Left renal pelvis (tissue), 4 donors: ENCODE measurements at places on chromosomes 5 and 9. TPM values are rescaled to one million over a fixed set of nuclear protein-coding genes. Genes with fewer than 3 reads are reported as not detected.

DNA sequence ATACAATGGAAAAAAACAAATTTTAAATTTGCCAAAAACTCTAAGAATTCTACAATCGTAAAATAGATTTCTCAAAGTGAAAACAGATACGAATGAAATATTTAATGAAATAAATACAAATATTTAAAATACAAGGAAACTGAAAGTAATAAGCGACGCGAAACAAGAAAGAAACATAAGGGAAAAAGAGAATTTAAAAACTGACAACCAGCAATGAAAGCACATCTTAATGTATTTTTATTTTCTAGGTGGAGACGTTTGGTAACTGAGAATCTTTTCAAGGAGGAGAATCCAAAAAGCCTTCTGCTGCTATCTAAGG, 1.0 kb downstream of the ANXA2R start:
- DNase-seq = no peak

GRCh38 chr5:15577132-15577531, 77.2 kb downstream of the FBXL7 start:
- no peak for DNase-seq

- DNase-seq = no peak
Measured at GRCh38 chr5:151030056-151030336, 9.6 kb downstream of the GPX3 start.

- no peak for DNase-seq
Measured at GRCh38 chr5:117955831-117956230, 1032.5 kb downstream of the DTWD2 start.

DNA sequence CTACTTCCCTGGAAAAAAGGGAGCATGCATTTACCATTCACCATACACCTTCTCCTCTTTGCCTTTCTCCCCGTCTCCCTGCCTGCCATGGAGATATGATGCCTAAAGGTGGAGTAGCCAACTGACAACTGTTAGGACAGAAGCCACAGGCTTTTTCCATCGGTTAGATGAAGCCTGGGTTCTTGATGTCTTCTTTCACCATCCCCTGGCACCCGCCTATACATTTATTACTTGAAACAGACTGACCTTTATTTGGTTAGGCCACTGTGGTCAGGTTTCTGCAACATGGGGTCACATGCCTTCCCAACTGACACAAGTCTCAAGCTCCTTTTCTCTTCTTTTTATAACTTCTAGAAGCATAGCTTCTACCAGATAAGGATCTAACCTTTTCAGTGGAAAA, 7.1 kb downstream of the LCP2 start:
- DNase-seq = no peak

DNA sequence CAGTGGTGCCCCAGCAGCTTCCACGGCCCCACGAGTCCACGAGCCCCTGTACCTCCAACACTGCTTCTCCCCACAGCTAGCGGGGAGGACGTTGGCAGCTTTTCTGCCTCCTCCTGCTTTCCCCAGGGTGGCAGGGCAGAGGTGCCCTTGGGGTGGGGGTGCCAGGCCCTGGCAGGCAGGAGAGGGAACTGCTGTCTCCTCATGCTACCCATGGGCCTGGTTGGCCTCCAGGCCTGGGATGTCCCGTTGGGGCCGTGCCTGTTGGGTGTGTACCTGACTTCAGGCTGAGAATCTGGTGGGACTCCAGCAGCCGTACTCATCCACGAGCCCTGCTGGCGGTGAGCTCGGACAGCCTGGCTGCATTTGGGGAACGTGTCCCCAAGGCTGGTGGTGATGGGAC, 27.3 kb downstream of the RXRA start:
- DNase-seq = no peak

DNA sequence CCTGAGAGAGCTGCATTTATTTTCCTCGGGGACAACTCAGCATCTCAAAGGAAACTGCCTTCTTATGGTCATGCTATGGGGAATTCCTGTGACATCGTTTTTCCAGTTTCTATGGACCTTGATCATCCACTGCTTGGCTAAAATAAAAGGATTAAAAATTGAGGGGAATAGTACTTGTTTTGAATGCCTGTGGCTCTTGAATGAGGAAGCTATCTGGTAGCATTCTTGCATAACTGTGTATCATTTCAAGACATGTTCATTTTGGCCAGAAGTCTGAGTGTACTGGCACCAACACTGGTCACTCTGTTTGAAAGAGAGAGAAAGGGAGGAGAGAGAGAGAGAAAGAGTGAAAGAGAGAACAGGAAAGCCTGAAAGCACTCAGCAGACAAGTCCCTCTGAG, 116.7 kb downstream of the DOCK2 start:
- DNase-seq = no peak

GRCh38 chr5:59583151-59583809, 310.2 kb downstream of the PDE4D start:
- no peak for DNase-seq

GRCh38 chr9:91223000-91223399, 138.7 kb downstream of the AUH start:
- no peak for DNase-seq

GRCh38 chr9:131724683-131725082, 15.2 kb downstream of the RAPGEF1 start:
- DNase-seq = no peak

- no peak for DNase-seq
Measured at GRCh38 chr5:13034061-13034460, 910.4 kb downstream of the DNAH5 start.

DNA sequence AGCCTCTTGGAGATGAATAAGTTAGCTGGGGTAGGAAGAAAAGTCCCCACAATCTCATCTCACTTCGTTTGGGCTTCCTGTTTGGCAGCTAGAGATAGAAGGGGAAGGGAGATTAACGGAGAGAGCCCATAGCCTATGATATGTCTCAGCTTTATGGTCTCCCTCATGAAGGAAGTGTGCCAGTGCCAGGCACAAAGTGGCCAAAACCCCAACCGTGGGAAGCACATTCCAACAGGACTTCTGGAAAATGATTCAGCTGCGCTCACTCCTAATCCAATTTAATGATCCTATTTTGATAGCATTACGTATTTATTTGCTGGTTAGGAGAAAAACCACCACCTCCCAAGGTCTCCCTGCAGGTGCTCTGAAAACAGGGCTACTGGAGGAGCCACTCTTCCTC, 303.1 kb upstream of the CLINT1 start:
- DNase-seq = no peak

- no peak for DNase-seq
Measured at GRCh38 chr9:38018958-38019602, 49.9 kb downstream of the SHB start.

DNA sequence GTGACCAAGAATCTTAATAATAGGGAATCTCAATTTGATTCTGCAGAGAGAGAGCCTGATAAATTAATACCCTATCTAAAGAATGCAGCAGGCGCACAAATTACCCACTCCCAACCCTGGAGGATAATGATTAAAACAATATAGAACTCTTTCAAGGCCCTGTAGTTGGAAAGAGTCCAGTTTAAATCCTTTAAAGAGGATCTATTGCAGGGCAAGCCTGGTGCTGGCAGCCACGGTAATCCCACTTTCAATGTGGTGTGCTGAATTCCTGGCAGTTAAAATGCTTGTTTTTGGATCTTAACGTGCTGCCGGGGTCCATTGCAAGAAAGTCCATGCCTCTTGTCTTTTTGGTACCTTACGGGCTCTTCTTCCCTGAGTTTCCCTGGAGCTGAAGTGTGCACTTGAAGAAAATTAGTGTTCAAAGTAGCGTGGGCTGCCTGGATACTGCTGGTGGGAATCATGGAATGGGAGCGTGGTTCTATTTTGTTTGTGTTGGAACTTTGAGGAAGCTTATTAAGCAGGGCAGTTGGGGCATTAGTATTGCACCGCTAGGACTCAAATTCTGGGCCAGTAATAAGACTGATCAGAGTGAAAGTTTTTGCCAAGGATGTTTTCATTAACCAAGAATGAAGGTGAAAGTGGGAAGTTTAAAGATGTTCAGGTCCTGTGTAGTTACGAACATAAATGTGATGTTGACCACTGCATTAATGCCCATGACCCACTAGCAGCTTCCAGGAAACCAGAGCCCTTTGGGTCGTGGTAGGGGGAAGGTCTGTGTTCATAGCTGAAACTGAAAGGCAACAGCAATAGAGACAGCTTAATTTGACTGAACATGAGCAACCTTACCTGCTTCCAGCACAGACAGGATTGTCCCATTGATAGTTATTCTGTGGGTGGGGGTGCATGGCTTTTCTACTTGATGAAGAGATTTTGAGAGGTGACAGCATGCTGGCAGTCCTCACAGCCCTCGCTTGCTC, 20.8 kb downstream of the MARCHF6 start:
- no peak for DNase-seq

GRCh38 chr5:160970605-160971191, 118.7 kb upstream of the ATP10B start:
- no peak for DNase-seq

GRCh38 chr5:172944741-172945140, 14.5 kb upstream of the RPL26L1 start:
- DNase-seq = no peak

GRCh38 chr5:178114325-178115135, 1.2 kb downstream of the N4BP3 start:
- no peak for DNase-seq

DNA sequence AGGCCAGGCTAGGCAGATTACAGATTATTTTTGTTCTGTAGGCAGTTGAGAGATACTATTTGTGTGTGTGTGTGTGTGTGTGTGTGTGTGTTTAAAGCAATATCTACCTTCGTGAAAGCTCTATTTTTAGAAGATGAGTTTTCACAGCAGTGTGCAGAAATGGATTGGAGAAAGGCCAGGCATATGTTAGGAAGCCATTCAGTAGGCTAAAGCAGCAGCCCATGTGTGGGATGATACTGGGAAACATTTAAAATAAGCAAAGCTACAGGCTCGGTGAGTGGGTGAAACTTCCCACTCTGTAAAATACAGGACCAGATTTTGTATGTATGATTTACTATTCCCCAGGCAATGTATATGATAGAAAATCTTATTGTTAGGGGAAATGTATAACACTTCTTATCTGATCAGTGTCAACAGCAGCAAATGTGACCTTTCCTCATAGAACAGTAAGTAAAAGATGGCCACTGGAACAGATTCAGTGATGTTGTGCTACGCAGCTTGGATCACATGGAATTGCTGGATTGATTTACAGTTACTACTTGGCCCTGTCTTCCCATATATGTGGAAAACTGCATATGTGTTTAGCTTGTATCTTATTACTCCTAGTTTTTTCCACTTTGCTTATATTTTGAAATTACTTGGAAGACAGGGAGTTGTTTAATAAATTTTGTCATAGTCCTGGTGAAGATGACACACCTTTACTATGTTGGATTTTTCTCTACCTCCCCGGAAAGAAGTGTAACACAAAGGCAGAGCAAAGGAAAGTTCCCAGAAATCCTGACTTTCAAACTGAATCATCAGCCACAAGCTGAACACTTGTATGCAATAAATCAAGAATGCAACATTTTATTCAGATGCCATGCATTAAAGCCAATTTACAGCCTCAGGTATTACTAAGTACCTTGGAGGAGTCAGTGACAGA, 1077.7 kb upstream of the SEMA6A start:
- peak; percentile 14 for DNase-seq

GRCh38 chr5:54990841-54991258, 5.5 kb upstream of the ESM1 start:
- DNase-seq = no peak

DNA sequence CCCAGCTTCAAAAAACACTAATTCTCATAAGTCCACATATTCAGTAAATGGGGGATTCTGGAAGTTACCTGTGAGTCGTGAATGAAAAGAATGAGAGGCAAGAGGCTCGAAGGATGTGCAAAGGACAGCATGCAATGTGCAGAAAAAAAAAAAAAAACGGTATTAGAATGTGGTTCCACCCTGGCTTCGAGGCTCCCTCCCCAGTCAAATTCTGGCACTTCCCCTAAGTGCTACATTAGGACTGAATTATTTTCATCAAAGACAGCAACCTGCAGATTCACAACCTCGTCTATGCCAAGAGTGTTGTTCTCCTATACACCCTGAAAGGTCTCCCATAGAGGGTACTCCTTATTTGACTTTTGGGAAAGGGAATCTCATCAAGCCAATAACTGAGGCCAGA, 16.5 kb downstream of the CAPSL start:
- DNase-seq = no peak

Gene GFI1B
- 0.78 TPM for polyA plus RNA-seq

Gene GABRA1
- polyA plus RNA-seq = not detected

Gene SPATA31D4
- polyA plus RNA-seq = not detected

Gene NUTM2G
- polyA plus RNA-seq = 0.72 TPM
